ENCODE measurements at places on chromosomes 16 and 17.
A peak's percentile ranks its signal among the peaks of the same experiment; 100 is the strongest.

- DNase-seq: no peak
These were observed 13.9 kb upstream of the TBX2 start for GRCh38 chr17:61385577-61386236.

GRCh38 chr17:47695429-47696376 is 1.7 kb downstream of the TBKBP1 start:
- DNase-seq: no peak

DNA sequence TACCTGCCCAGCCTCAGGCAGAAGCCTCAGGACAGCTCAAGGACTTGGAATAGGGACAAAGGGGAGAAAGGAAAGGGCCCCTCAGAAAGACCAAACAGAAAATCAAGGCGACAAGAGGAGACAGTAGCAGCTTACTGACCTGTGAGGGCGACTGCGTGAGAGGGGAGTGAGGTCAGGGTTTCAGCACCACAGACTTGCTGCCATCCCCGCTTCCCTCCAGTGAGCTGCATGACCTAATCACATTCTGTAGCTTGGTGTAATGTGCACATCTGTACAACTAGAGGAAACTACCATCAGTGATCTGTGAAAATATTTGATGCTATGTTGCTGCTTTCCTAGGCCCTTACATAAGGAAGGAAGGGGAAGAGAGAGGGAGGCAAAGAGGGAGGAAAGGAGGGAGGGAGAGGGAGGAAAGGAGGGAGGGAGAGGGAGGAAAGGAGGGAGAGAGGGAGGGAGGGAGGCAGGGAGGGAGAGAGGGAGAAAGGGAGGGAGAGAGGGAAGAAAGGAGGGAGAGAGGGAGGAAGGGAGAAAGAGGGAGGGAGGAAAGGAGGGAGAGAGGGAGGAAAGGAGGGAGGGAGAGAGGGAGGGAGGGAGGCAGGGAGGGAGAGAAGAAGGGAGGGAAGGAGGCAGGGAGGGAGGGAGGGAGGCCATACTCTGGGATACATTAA is 404.9 kb upstream of the CDH5 start:
- no peak for DNase-seq

DNA sequence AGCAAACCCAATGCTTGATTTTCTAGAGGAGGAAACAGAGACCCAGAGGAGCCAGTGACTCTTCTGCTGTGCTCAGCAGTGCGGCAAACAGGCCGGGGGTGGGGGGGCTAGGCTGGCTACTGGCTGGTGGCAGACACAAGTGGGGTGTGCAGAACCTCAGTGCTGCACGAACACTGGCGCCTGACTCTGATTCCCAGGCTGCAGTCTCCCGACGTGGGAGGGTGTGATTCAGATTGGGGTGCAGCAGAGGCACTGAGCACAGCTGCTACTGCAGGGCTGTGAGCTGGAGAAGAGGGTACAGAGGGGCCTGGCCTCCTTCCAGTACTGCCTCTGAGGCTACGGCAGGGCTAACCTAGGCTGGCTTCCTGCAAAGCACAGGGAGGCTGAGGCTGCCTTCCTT is 8.1 kb downstream of the RPL19 start:
- no peak for DNase-seq

DNA sequence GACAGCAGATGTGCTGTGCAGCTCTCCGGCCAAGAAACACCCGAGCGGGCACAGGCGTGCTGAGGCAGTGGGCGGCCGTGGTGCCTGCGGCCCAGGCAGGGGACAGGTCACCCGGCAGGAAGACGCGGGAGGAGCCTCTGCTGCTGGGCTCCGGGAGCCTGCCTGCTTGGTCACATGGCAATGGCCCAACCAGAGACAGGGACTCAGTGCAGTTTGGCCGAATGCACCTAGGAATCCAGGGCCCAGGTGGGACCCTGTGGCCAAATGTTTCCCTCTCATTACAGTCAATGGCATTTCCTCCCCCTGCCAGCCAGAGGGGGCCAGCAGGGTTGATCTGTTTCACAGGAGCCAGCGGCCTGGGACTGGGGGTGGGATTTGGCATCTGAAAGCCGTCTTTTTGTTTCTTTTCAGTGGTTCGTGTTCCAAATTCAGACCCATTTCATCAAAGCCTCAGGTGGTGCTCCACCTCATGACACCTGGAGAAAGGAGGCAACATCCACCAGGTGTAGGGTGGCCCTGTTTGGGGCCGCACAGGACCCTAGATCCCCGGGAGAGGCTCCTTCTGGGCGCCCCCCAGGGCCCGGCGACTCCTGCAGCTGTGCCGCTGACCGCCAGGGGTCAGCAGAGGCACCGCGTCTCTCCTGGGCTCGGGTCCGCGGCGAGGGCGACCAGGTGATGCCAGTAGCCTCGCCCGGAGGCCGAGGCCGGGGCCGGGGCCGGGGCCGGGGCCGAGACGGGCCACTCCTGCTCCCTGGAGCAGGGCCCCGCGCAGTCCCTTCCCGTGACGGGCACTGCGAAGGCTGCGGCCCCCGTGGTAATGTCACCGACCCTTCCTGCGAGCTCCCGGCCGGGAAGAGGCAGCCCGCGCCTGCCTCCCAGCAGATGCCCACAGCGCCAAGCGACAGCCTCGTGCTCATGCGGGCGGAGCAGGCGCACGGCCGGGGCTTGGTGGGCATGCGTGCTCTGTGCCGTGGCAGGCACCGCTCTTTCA is 118.5 kb downstream of the C16orf78 start:
- DNase-seq: peak; percentile 86

DNA sequence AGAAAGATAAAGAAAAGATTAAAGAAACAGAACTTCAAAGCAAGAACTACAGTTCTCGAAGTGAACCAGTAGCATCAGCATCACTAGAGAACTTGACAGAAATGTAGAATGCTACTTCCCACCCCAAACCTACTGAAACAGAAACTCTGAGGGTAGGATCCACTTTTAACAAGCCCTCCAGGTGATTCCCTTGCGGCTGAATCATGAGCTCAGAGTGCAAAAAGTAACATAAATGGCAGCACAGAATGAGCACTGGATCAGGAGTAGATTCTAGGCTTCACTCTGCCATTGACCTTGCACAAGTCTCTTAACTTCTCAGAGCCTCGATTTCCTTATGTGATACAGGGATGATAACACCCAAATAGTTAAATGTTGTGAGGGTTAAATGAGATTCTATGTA is 5.8 kb downstream of the TOM1L2 start:
- no peak for DNase-seq

- DNase-seq: no peak
These were observed 199.5 kb upstream of the CIBAR2 start for GRCh38 chr16:85311741-85312140.

GRCh38 chr17:29962656-29963055 is 21.2 kb downstream of the EFCAB5 start:
- DNase-seq: no peak

- DNase-seq: no peak
These were observed 26.4 kb upstream of the CLEC18A start for GRCh38 chr16:69924777-69925191.

DNA sequence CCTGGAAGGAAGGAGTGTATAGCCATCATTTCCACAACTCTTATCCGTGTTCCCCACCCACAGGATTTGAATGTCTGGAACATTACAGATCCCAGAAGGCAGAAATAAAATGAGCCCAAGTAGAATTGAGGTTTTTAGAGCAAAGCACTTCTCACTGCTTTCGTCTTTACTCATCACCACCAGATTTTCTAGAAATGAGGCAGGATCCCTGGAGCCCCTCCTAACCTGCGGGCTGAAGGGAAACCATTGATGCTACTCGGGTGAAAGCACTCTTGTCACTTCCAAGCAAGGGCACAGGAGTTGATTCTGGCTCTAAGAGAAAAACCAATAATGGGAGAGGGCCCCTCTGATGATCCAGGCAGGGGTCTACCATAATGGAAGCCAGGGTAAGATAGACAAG is 2.8 kb upstream of the ALDOC start:
- DNase-seq: no peak

DNA sequence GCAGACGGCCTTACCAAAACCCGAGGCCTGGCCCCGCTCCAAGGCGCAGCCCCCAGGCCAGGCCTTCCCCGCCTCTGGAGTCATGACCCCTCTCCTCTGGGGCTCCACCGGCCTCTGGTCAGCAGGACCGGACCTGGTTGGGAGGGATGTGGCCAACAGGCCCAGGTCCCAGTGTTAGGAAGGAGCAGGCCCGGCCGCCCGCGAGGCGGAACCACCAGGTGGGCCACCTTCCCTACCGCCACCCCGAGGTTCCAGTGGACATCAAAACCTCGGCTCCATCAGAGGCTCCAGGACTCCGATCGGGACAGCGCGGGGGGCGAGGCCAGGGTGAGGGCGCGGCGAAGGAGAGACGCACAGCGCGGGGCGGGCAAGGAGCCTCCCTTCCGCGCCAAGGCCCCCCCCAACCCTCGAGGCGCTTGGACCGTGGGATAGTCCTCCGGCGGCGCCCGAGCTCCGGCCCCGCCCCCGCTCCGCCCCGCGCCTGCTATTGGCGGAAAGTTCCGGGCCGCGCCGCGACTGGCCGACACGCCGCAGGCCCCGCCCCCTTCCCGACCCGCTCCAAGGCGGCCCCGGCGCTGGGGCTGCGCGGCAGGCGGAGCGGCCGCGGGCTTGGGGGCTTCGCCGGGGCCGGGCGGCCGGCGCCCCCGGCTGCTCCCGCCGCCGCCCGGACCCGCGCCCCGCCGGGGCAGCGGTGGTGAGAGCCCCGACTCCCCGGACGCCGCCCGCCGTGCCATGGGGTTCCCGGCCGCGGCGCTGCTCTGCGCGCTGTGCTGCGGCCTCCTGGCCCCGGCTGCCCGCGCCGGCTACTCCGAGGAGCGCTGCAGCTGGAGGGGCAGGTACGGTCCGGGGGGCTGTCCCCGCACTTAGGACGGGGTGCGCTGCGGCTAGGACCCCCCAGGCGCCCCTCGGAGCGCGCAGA is at the start of gene METRN:
TSS of gene METRN (plus strand) at position 561 of the 919 bp plus-strand sequence. CDS start at position 733, 172 bp downstream.
- peak; percentile 96 for DNase-seq

DNA sequence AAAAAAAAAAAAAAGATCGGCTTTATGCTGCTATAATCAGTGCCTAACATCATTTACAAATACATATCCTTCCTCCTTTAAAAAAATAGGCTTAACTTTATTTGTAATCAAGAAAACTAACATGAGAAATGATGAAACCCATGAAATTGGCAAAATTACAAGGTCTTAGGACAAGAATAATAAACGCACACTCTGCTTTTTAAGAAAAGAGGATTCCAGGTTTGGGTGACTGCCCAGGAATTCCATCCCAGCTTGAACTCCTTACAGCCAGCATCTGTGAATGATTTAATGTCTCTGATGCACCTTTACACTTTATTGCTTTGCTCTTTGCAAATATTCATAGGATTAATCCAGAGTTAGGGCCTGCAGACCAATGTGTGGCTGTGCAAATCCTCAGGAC is 196.0 kb downstream of the CBLN1 start:
- no peak for DNase-seq

DNA sequence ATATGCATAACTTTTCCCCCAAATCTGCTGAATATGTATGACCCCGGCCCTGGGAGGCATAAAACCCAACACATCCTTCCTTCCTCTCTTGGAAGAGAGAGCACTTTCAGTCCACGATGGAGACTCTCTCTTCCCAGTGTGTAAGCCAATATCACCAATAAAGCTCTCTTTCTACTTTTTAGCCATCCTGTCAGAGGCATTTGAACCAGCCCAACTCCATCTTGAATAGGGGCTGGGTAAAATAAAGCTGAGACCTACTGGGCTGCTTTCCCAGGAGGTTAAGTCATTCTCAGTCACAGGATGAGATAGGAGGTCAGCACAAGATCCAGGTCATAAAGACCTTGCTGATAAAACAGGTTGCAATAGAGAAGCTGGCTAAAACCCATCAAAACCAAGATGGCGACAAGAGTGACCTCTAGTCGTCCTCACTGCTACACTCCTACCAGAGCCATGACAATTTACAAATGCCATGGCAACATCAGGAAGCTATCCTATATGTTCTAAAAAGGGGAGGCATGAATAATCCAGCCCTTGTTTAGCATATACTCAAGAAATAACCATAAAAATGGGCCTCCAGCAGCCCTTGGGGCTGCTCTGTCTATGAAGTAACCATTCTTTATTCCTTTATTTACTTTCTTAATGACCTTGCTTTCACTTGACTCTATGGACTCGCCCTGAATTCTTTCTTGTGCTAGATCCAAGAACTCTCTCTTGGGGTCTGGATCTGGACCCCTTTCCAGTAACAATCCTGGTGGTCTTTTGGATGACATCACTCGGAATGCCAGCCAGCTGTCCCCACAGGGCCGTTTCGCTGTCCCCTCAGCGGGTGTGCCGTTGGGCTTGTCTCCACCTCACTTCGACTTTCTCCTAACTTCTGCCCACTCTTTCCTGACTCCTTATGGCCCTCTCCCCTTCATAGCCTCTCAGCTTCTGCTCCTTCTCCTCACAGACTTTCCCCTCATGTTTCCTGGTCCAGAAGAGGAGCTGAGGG is 53.4 kb upstream of the NKD1 start:
- DNase-seq: no peak

- DNase-seq: no peak
These were observed 8.2 kb upstream of the PYY start for GRCh38 chr17:43961954-43962353.

DNA sequence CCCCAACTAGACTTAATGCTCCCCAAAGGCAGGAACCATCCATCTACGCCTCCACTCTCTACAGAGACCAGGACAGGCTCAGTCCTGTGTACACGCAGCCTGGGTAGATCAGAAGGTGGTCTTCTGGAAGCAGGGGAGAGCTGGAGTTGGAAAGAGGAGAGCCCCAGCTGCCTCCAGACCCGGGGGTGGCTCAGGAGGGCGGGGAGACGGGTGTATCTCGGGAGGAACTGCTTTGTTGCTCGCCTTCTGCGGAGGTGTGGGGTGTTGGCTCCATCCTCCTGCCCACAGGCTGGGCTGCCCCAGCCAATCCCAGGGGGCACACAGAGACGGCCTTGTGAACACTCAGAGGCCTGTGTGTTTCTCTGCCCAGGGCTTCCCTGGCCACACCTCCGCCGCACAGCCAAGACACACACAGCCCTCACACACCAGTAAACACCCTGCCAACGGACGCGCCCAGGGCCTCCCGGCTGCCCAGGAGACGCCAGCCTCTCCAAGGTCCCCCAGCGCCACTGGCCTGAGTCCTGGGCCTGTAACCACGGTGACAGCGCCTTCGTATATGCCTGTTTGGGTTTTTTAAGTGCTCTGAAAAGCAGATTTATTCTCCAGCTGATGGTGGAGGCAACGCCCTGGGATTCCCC is 143.4 kb upstream of the CDC42EP4 start:
- no peak for DNase-seq

GRCh38 chr17:39598630-39599003 is 9.1 kb downstream of the NEUROD2 start:
- DNase-seq: no peak

- DNase-seq: no peak
These were observed 28.3 kb upstream of the GSE1 start for GRCh38 chr16:85584819-85585282.

DNA sequence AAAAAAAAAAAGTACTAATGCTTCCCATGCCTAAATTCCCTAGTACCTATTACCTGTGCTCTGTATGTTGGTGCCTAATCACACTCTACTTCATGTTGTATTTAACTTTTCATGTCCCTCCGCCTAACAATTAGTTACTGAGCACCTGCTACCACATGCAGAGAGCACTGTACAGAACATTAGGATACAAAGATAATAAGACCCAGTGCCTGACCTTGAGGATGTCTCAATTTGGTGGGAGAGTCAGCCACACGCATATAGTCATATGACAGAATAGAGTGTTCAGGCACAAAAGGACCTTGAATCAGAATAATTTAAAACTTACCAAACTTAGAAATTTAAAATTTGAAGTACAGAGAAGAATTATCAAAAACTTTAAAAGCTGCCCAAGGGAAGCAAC is 42.1 kb downstream of the USP31 start:
- no peak for DNase-seq

Measured in GM12892 (cell line).